ENCODE measurements at places on chromosomes 2 and 18. TPM values are rescaled to one million over a fixed set of nuclear protein-coding genes. Genes with fewer than 3 reads are reported as not detected.

The DNAJC10 gene
- total RNA-seq, result 72.0 TPM

The LYPD6 gene
- total RNA-seq, result 0.27 TPM

The KCNIP3 gene
- 22.1 TPM for total RNA-seq

The ABCB11 gene
- not detected for total RNA-seq

The BUB1 gene
- total RNA-seq, result 0.49 TPM

The ABCA12 gene
- total RNA-seq, result not detected

The MC4R gene
- not detected for total RNA-seq

The GORASP2 gene
- total RNA-seq, result 50.9 TPM

The TTC39C gene
- total RNA-seq, result 23.4 TPM

The RAB17 gene
- total RNA-seq, result 6.4 TPM

Measured in thoracic aorta (tissue), 2 donors.